ENCODE measurements at places on chromosomes 3 and 15. TPM values are rescaled to one million over a fixed set of nuclear protein-coding genes. Genes with fewer than 3 reads are reported as not detected.

The SLC22A13 gene
- total RNA-seq, result 0.33 TPM

The SATB1 gene
- 18.7 TPM for total RNA-seq

DNA sequence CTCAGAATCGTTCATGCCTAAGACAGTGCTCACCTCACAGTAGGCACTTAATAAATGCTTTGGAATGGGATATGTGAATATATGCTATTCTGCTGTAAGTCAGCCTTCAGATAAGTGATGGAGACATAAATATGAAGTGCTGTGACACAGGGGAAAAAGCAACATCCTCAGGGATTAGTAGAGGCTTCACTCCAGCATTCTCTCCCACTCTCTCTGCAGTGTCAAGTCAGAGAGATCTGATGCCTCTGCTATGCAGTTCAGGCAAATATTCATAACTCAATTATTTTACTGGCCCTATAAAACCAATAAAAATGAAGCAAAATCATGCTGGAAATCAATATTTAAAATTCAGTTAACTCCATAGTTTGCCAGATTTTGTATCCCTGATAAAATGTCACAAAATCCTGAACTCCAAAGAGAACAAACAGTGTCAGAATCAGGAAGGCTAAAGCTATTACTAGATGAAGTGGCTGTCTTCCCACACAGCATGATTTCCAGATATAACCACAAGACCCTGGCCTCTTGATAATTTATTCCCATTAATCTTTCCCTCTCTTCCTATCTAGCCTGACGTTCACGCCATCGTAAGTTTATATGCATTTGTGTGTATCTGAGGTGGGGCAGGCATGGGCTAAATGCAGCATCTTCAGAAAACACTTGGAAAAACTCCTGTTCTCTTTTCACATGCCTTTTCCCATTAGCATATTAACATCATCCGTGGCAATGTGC lies 278.9 kb upstream of the ATP11B start:
- no peak for DNase-seq

- no peak for DNase-seq
Observed at GRCh38 chr3:30819067-30819798, 75.2 kb downstream of the GADL1 start.

DNA sequence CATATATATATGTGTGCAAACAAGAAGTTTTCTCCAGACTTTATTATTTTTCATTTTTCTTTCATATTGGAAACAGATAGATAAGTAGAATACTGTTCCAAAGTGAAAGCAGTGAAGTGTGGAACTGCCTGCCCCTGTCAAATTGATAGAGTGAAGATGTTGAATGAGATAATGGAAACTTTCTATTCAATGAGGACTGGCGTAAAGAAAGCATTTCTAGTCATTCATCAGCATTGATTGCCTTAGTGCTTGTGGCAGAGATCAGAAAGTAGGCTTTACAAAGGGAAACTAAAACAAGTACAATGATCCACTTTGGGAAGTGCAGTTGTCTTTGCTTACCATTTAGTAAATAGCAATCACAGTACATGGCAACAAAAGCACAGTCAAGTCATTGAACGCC lies 300.0 kb downstream of the CADM2 start:
- no peak for DNase-seq

DNA sequence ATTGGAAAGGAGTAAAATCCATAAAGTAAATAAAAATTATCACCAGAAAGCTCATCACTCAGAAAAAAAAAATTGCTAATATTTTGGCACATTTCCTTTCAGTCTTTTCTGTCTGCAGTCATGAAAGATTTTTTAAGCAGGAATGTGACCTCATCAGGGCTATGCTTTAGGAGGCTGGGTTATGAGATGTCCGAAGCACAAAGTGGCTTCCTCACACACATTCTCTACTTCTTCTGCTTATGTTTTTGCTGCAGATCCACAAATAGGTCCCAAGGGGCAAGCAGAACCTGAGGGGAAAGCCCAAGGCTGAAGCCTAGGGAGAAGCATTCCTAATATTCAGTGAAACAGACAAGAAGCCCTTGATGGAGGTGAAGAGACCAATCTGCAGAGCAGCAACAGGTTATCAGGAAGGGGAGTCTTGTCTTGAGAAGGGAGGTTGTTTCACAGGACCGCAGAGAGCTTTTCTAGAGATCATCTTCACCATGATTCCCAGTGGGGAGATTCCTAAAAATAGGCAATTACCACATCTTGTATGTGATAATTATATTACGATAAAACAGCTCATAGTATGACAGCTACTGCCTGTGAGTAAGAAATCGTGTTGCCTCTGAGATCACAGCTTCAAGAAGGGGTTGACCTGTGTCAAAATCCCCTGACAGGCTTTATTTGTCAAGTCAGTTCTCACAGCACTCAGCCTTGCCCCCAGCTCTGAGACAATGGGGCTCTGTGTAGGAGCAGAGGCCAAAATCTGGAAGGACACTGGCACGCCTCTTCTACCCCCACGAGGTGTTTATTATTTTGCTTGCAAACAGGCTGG lies 60.5 kb downstream of the IGF2BP2 start:
- DNase-seq, result peak; percentile 62

DNA sequence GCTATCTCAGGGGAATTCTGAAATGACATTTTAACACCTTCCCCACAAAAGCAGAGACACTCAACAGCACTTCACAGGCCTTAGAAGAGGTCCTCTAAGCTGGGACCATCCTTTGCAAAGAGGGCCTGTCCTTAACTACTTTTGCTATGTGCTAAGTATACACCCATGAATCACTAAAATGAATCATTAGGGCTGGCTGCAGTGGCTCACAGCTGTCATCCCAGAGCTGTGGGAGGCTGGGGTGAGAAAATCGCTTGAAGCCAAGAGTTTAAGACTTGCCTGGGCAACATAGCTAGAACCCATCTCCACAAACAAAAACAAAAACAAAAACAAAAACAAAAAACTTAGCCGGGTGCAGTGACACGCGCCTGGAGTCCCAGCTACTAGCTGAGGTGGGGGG lies 53.9 kb upstream of the MELTF start:
- DNase-seq, result peak; percentile 90

GRCh38 chr3:136428167-136428566 lies 178.0 kb downstream of the PCCB start:
- DNase-seq, result peak; percentile 4

GRCh38 chr3:38756892-38757291 lies 59.1 kb downstream of the SCN10A start:
- no peak for DNase-seq

DNA sequence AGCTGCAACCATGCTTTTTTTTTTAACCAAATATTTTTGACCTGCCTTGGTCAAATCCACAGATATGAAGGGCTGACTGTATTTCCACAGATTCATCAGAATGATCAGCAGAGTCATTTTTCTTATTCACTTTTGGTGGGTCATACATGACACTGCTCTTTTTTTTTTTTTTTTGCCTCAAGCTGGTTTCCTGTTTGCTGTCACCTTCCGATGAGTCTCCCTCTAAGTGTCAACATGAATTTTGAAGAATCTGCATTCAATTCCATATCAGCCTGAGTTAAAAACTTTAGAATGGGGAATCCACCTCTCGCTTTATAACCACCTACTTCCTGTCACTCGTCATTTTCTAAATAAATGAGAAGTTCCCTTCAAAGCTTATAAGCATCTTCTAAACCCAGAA lies 2.2 kb upstream of the SLC12A8 start:
- no peak for DNase-seq

- DNase-seq, result no peak
Observed at GRCh38 chr3:50147861-50148260, 7.3 kb upstream of the SEMA3F start.

Data from fibroblast of lung (primary cell).